Activated CD8-positive, alpha-beta memory T cell treated with anti-CD3 and anti-CD28 coated beads for 24 hours (primary cell): ENCODE measurements at places on chromosomes 12 and 14.

- no peak for DNase-seq
Measured at GRCh38 chr12:13562915-13563742, 366.6 kb downstream of the EMP1 start.

GRCh38 chr14:41062826-41063225, 543.9 kb upstream of the LRFN5 start:
- no peak for DNase-seq

- no peak for DNase-seq
Measured at GRCh38 chr12:110020956-110021355, 21.7 kb downstream of the ANKRD13A start.

GRCh38 chr14:62118461-62118860, 356.2 kb downstream of the SNAPC1 start:
- DNase-seq = no peak

- no peak for DNase-seq
Measured at GRCh38 chr14:104099096-104100041, 13.9 kb downstream of the ASPG start.
